ENCODE measurements at places on chromosomes 4 and X. TPM values are rescaled to one million over a fixed set of nuclear protein-coding genes. Genes with fewer than 3 reads are reported as not detected.

- H3K4me3 ChIP-seq = no peak overlapping the region
- H3K27ac ChIP-seq = no peak overlapping the region
- peaks cover 11% of the 10 kb centered on the region for H3K4me1 ChIP-seq
- H3K27me3 ChIP-seq = peaks cover 2% of the 10 kb centered on the region
- DNase-seq = peak; percentile 94
These were observed 10.4 kb upstream of the CLTRN start for GRCh38 chrX:15674841-15675489.

The P2RY4 gene
- total RNA-seq = 0.21 TPM

The HNRNPH2 gene
- 21.5 TPM for total RNA-seq

- H3K27me3 ChIP-seq = no peaks in the 10 kb centered on the region
- peaks cover 11% of the 10 kb centered on the region for H3K4me1 ChIP-seq
- H3K36me3 ChIP-seq = peaks cover 4% of the 10 kb centered on the region
These were observed 50.0 kb downstream of the KDM6A start for GRCh38 chrX:44922980-44923379.

GRCh38 chrX:49840679-49841078 lies 11.6 kb downstream of the PAGE4 start:
- no peaks in the 10 kb centered on the region for H3K36me3 ChIP-seq
- no peak overlapping the region for H3K4me3 ChIP-seq
- H3K27me3 ChIP-seq = no peaks in the 10 kb centered on the region
- peak; percentile 66 for DNase-seq
- no peak overlapping the region for H3K27ac ChIP-seq
- H3K4me1 ChIP-seq = no peaks in the 10 kb centered on the region

All from activated CD4-positive, alpha-beta T cell treated with anti-CD3 and anti-CD28 coated beads, Interleukin-2, amount 10 ng/mL, durations not matched to agents 24 days and 14 days (primary cell).